Type B pancreatic cell (in vitro differentiated cells): ENCODE measurements at places on chromosomes 11 and 22.
A peak's percentile ranks its signal among the peaks of the same experiment; 100 is the strongest.

GRCh38 chr11:29173660-29174062, 843.2 kb downstream of the KCNA4 start:
- DNase-seq = no peak
- H3K27me3 ChIP-seq = no peaks in the 10 kb centered on the region
- H3K36me3 ChIP-seq = no peaks in the 10 kb centered on the region
- H3K4me1 ChIP-seq = no peaks in the 10 kb centered on the region

DNA sequence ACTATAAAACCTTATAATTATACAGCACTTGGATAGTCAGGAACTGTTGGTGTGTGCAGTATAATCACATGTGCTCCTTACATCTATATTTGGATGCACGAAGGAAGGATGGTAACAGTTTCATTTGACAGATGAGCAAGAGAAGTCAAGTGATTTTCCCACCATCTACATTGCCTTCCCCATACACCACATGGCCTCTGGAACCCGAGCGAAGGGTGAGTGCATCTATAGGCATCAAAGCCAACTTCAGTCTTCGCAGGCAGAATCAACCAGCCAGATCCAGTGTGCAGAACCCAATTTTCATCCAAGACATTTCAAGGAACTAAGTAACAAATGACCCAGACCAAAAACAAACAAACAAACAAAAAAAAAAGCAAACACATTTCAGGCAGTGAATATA, 85.1 kb upstream of the BLID start:
- H3K4me3 ChIP-seq = peak overlapping the region; percentile 1
- DNase-seq = no peak
- no peak overlapping the region for H3K27ac ChIP-seq
- peaks cover 8% of the 10 kb centered on the region for H3K27me3 ChIP-seq
- peaks cover 17% of the 10 kb centered on the region for H3K4me1 ChIP-seq

- H3K4me3 ChIP-seq = no peak overlapping the region
- no peak for DNase-seq
- H3K27me3 ChIP-seq = no peaks in the 10 kb centered on the region
- peaks cover 11% of the 10 kb centered on the region for H3K4me1 ChIP-seq
Observed at GRCh38 chr11:81959341-81959740, 774.3 kb downstream of the FAM181B start.

- no peak overlapping the region for H3K4me3 ChIP-seq
- no peak overlapping the region for H3K27ac ChIP-seq
- peaks cover 15% of the 10 kb centered on the region for H3K4me1 ChIP-seq
Observed at GRCh38 chr11:102553835-102554282, 23.3 kb upstream of the MMP7 start.

DNA sequence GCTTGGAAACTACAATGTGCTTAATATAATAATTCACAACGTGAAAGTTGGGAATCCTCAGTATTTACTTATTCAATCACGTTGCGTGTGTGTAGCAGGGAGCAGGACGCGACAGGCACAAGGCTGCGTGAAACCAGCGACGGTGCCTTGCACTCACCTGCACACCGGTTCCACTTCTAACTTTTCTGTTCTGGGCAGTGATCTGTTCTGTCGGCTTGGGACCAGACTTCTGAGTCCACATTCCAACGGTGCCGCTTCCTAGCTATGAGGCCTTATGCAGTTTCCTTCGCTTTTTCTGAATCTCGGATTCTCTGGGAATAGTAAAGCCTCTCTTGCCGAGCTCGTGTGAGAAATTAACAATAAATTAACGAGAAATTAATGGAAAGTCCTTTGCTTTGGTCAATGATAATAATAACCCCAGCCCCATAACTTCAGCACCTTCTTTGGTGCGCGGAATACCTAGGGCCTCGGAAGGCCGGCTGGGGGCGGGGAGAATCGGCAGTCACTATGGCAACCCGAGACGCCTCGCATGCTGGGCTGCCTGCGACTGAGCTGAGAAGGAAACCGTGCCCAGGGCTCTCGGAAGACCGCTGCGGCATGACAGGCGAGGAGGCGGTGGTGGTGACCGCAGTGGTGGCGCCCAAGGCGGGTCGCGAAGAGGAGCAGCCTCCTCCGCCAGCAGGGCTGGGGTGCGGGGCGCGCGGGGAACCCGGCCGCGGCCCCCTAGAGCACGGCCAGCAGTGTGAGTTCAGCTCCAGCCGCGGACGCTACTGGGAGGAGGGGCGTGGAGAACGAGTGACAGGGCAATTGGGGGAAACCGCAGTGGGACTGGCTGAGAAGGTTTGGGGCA, at the start of gene C11orf97:
Gene C11orf97 (plus strand): TSS at position 530 of the 850 bp plus-strand sequence. CDS start 68 bp downstream, at position 598.
- H3K36me3 ChIP-seq = no peaks in the 10 kb centered on the region
- H3K4me1 ChIP-seq = peaks cover 6% of the 10 kb centered on the region
- no peak within 1 kb of the TSS for H3K27ac ChIP-seq

DNA sequence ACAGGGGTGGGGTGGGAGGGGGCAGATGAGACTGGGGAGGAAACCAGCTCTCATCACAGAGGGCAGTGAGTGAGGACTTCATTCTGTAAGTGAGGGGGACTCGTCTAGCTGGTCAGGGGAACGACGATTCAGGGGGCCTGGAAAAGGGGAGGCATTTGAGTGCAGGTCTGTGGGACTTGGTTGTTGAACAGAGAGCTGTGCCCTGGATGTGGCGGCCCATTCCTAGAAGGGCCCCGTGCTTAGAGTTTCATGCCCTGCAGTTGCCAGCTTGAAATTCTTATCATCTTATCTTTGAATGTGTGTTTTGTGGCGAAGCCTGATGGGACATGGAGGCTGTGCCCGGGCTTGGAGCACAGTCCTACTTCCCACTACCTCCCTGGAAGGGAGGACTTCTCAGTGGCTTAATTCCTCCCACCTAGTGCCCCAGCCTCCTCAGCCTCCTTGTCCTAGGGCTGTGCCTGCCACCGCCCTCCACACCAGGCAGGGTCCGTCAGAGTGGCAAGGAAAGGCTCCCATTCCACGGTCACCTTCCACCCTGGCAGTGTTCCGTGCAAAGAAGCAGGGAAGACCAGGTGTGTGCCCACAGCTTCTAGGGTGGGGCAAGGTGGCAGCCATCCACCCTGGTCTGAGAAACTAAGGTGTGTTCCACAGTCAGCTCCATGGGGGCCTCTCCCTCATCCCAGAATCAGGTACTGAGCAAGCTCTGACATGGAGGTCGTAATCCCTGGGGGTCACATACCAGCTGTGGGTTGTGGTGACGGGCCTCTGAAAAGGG, 59.7 kb upstream of the LMO1 start:
- H3K27ac ChIP-seq = no peak overlapping the region
- DNase-seq = no peak
- no peaks in the 10 kb centered on the region for H3K4me1 ChIP-seq
- peaks cover 19% of the 10 kb centered on the region for H3K27me3 ChIP-seq
